ENCODE measurements at places on chromosomes 3 and 15.

GRCh38 chr3:23254835-23255234 is 51.7 kb downstream of the UBE2E2 start:
- DNase-seq: no peak

GRCh38 chr3:151838574-151839312 is 24.8 kb downstream of the AADAC start:
- no peak for DNase-seq

DNA sequence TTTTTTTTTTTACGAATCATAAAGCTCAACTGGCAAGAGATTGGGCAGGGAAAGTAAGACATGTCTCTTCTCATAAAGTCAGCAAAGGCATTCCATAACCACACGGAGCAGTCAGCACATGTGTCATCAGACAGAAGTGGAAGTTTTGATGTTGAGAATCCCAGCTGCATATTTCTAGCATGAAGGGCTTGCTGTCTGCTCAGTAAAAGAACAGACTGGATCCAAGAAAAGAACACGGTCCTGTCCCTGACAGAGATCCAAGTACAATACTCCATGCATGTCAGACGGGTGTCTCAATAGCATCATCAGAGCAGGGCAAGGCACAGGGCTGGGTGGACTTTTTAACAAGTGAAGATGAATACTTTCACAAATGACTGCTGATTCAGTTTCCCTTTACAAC is 38.2 kb downstream of the ABI3BP start:
- no peak for DNase-seq

GRCh38 chr15:81024265-81024872 is 23.6 kb downstream of the TLNRD1 start:
- DNase-seq: no peak

DNA sequence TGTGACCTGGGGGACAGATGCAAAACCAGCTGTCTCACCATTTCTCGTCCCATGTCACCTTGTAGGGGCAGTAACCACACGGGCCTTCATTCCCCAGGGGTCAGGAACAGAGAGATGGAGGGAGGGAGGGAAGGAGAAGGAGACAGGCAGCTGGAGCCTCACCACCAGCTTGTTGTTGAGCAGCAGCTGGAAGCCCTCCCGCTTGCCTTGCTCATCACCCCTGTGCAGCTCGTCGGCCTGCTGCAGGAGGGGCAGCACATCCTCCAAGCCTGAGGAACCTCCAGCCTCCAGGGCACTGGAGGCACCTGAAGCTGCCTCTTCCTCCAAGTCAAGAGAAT is 10.3 kb downstream of the RMDN3 start:
- no peak for DNase-seq

GRCh38 chr15:95558916-95559315 is 771.6 kb upstream of the NR2F2 start:
- no peak for DNase-seq

GRCh38 chr15:42504631-42505030 is 9.2 kb downstream of the SNAP23 start:
- DNase-seq: no peak

- DNase-seq: no peak
Measured at GRCh38 chr3:480070-480469, 283.5 kb downstream of the CHL1 start.

- no peak for DNase-seq
Measured at GRCh38 chr15:68385671-68386586, 46.0 kb downstream of the ITGA11 start.

GRCh38 chr3:85567071-85567676 is 608.4 kb downstream of the CADM2 start:
- no peak for DNase-seq

DNA sequence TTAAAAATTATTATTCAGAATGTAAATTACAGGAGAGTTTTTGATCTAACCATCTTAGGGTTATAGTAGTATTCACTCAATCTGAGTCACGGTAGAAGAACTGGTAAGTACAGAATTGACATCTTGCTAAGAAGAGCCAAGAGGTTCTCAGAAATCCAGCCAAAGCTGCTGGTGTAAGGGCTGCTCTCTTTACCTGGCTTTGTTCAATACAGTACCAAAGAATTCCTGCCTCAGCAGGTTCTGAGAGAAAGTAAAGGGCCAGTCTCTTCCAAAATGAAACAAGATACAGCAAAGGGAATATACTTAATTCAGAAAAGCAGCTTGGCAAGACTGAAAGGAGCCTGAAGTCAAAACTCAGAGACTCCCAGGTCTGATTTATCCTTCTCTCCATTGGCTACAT is 193.1 kb downstream of the TNIK start:
- no peak for DNase-seq

GRCh38 chr15:67109141-67110034 is 44.0 kb downstream of the SMAD3 start:
- DNase-seq: no peak

DNA sequence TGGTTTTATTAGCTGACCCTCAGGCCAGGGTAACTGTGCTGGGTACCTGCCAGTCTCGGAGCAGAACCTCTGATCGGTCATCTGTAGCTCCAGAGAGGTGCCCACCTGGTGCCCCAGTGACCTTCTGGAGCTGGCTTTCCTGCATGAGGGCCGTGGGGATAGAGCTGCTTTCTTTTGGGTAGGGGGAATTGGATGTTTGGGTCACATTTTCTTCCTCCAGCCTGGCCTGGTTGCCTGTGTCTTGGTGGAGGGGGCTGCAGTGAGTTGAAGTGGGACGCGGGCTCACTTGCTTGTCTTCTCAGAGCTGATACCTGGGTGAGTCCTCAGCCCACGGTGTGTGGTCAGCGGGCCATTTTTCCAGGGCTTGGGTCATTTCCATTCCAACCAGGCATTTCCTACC is 2.6 kb downstream of the ZNF710 start:
- no peak for DNase-seq

- no peak for DNase-seq
Measured at GRCh38 chr15:48119277-48119676, 1.5 kb upstream of the SLC24A5 start.
